NCI-H460 (cell line): ENCODE measurements at places on chromosomes 5 and 9.

- DNase-seq, result no peak
Observed at GRCh38 chr9:116716438-116716837, 29.3 kb downstream of the TRIM32 start.

DNA sequence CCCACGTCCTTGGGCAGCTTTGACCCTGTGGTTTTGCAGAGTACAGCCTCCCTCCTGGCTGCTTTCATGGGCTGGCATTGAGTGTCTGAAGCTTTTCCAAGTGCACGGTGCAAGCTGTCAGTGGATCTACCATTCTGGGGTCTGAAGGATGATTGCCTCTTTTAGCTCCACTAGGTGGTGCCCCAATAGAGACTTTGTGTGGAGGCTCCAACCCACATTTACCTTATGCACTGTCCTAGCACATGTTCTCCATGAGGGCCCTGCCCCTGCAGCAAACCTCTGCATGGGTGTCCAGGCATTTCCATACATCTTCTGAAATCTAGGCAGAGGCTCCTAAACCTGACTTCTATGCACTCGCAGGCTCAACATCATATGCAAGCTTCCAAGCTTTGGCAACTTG is 644.2 kb upstream of the CDH9 start:
- no peak for DNase-seq

DNA sequence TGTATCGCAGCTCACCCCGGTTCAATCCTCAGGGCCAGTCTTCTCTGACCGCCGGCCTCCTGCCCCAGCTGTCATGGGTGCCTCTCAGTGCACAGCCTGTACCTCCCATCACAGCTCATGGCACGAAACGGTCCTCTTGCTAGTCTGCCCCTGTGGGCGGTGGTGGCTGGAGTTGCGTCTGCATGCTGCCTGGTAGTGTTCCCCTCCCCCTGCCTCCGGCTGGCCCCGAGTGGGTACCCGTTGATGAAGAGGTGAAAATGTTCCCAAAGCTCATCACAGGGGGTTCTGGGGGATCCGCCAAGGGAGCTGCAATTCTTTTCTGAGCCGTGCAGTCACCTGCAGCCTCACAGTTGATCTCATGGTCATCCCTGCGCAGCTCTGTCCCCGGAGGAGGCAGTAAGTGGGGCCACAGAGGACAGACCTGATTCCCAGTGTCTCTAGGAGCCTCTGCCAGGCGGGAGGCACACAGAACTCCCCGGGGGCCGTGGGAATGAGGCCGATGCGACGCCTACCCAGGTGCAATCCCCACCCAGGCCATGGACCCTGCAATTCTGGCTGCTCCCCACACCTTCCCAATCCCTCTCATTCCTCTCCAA is 34.7 kb upstream of the FIBCD1 start:
- no peak for DNase-seq

- DNase-seq, result no peak
Observed at GRCh38 chr5:116573702-116574366, 789 bp downstream of the SEMA6A start.

DNA sequence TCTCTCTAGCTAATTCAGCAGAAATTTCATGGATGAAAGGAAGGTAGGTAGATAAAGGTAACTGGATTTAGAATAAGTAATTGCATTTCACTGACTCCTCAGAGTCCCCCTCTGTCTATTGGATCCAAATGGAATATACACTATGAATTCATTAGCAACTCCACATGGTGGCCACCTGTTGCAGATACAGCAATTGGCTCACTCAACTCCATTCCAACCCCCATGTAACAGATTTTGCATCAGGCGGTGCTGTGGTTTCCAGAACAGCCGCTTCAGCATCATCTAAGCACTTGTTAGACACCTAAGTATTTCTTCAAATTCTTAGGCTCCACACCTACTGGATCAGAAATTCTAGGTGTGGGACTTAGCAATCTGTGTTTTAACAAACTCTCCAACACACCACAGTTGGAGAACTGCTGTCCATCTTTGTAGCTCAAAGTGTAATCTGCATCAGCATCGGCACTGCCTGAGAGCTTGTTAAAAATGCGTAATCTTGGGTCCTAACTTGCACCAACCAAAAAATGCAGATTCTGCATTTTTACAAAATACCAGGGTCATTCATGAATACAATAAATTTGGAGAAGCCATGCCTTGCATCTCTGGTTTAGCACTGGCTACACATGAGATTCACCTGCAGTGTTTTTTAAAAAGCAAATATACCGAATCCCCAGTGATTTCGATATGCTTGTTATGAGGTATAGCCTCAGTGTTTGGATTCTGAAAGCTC is 413.8 kb upstream of the CD180 start:
- no peak for DNase-seq

GRCh38 chr9:18985464-18985951 is 47.5 kb downstream of the SAXO1 start:
- DNase-seq, result no peak
